Stimulated activated CD8-positive, alpha-beta memory T cell treated with anti-CD3 and anti-CD28 coated beads, Interleukin-2, amount 100 ng/mL, for 1 hour (primary cell): ENCODE measurements at places on chromosomes 3 and 15.

GRCh38 chr3:140019946-140020345, 85.0 kb downstream of the CLSTN2 start:
- DNase-seq = no peak

DNA sequence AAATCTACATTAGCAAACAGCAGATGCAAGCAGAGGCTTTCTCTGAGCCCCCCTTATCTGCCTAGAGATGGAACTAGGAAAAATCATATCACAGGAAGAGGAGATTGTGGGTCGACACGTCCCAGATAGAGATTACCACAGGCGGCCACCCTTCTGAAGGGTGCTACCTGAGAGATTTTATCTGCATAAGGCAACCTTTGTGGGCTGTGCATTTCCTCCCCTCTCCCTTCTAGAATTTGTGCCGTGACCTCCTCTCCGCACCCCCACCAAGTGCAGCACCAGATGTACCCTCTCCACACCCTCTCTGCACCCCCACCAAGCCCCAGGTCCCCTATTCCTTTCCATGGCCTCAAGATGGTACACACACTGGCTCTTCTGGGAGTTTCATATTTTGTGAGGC, 27.4 kb downstream of the METTL6 start:
- no peak for DNase-seq

DNA sequence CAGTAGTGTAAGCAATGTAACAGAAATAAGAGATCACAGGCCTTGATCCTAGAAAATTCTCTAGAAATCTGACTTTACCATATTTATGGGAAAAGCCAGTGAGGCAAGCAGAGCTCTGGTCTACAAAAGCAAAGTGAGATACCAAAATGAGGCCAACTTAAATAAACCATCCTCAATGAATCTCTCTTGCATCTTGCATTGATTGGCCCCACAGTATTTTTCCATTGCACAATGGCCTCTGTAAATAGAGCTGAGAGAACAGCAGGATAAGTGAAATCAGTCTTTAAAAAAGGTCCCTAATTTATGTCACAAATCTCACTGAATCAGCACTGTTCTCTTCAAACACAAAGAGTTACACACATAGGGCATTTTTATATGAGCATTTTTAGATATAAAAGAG, 8.9 kb downstream of the CFAP20DC start:
- DNase-seq = no peak

DNA sequence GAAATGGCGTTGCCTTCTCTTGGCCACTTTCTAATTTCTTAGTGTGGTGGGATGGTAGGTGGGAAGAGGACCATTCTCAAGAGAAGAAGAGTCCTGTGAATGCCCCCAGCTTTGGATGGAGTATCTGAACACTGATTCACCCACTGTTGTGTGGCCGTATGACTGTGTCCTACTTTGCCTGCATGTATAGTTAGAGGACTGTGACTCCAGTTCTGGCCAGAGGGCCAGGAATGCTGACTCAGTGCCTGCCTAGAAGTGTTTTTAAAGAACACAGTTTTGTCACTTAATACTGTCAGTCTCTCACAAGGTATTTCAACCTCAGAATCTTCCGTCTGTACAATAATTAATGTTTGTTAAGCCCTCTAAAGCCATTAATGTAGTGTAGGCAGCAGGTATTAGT, 2.1 kb downstream of the SEC61A1 start:
- no peak for DNase-seq

- DNase-seq = no peak
These were observed 15.5 kb downstream of the CCR5 start for GRCh38 chr3:46386205-46386604.

- DNase-seq = no peak
These were observed 141.4 kb downstream of the ADAMTS17 start for GRCh38 chr15:100200287-100200880.

- DNase-seq = no peak
These were observed 12.8 kb downstream of the SNAP23 start for GRCh38 chr15:42508263-42508690.

DNA sequence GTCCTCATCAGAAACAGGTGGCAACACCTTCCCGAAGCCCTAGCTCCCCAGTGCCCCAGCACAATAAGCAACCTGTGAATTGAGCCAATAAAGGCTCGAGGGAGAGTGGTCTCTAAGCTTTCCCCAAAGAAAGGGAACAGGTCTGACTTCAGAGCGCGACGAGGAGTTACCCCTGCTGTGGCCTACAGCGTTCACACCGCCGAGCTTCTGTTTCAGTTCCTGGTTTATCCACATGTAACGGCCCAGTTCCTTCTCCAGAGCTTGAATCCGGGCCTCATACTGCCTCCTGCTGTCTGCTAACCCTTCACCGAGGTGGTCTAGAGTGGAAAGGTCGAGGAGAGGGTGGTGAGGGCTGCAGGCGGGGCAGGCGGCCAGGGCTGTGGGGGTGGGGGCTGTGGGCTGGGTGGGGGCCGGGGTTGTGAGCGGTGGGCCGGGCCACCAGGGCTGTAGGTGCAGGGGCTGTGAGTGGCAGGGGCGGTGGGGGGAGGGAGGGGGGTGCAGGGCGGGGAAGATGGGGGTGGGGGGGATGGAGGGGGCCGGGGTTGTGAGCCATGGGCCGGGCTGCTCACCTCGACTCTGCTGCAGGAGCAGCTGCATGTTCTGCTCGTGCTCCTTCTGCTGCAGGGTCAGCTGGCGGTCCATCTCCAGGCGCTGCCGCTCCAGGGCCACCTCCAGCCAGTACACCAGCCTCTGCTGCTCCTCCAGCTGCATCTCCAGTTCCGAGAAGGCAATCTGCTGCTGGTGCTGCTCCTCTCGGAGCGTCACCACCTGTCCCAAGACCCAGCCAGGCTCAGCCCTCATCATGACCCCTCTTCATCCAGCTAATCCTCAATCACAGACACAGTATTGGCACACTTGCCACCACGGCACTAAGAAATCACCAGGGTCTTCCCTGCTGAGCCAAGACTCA, 26.2 kb downstream of the KIF7 start:
- DNase-seq = no peak

DNA sequence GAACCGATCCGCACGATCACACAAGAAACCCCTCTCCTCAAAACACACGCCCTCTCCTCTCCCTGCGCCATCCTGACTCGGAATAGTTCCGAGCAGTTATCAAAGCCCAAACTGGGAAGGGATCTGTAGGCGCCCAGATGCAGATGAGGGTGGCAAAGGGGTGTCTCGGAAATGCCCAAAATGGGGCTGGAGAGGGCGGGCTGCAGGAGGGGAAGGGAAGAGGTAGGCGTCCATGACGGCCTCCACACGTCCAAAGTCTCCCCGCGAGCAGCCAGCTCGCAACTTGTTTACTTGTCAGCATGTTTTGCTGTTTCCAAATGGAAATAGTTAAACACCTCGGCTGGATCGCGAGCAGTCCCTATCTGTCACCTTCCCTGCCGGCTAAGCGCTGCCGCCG, 1.5 kb downstream of the NTRK3 start:
- no peak for DNase-seq

- no peak for DNase-seq
These were observed 429.8 kb downstream of the EPHB1 start for GRCh38 chr3:135224815-135225362.

- DNase-seq = no peak
These were observed 12.9 kb downstream of the FBN1 start for GRCh38 chr15:48632651-48633050.

DNA sequence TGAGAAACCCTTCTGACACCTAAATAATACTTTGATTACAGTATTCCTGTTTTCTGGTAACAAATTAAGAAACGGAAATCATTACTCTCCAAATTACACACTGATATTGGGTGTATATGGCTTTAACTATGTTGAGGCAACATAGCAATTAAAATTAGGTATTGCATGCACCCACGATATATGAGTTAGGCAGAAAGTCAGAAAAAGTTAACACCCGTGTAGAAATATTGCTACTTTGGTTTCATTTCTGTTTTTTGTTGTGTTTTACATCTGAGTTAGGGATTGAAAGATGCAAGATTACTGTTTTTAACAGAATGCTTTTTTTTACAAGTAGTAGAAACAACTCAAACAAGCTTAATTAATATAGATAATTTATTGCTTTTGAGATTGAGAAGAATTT, 327.8 kb downstream of the GBE1 start:
- DNase-seq = no peak

GRCh38 chr3:109195815-109196214, 59.3 kb downstream of the C3orf85 start:
- DNase-seq = no peak

DNA sequence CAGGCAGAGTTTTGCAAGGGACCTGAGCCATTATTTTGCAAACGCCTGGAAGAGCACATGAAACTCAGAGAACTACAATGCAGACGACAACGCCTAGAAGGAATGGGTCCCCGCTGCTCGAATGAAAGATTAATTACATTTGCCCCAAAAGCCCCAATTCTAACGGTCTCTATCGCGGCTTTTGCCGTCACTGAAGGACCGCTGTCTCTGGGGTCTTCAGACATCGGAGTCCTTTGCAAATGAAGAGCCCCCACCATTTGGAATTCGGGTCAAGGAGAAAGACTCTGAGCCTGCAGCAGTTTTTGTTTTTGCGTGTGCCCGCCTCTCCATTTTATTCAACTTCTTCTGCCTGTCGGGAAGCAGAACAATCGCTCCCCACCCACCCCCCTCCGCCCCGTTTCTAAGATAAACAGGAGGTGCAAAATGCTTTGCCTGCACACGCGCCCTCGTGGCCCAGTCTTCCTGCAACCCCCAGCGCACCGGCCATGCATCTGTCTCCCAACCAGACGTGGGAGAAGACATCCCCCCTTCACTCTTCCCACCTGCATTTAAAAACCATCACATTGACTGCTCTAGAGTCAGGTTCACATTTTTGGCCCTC, 13.5 kb downstream of the SOX2 start:
- no peak for DNase-seq

DNA sequence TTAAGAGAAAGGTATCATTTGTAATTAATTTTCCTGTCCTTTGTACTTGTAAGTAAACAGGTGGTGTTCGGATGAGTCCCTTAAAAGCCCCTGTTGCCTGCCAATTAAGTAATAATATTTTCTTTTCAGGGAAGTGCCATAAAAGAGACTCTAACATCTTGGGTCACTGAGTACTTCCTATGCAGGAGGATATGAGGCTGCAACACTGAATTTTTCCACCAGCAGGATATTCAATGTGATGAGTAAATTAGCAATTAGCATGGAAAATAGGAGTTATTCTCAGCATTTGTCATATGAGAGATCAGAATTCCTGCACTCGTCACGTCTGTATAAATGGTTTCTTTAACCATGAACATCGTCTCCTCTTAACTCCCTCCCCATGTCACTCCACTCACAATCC, 45.4 kb downstream of the WWTR1 start:
- DNase-seq = no peak

DNA sequence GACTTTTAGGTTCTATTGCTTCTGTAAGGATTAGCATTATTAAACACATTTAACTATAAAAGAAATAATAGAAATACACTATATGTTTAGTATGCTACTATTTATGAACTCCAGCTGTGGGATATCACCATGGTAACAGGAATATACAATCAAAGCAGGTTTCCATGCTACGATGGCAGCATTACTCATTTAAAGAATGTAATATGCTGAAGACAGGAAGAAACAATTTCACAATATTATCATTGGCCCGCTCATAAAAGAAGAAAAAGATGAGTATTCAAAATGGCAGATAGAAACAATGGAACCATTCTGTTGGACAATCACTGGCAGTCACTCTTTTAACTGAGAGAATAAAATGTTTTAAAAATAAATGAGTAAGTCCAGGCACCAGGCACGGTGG, 153.4 kb downstream of the CBLB start:
- no peak for DNase-seq

- no peak for DNase-seq
These were observed 84.5 kb downstream of the EFL1 start for GRCh38 chr15:82178061-82178460.

DNA sequence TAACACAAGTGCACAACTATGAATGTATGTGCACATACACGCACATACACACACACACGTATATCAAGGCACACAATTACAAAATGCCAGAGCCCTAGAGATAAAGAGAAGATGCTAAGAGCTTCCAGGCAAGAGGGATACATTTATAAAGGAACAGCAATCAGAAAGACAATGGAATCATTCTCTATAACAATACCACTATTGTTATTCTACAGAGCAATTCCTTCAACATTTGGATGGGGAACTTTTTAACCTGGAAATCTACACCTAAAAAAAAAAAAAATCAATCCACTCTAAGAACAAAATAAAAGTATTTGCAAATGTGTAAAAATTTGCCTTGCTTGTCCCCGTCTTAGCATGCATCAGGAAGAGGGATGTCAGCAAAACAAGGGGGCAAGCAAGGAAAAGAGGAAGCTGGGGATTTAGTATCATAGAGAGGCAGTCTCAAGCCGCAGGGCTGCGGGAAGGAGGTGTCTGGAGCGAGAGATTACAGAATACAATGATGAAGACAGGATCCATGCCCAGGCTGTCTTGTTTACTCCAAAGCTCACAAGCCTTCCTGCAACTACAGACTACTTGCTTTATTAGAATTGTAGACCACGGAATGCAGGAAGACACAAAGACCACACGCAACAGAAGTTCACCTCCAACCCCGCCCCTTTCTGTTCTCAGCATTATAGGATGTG, 220.2 kb downstream of the NTRK3 start:
- no peak for DNase-seq

- DNase-seq = no peak
These were observed 155.6 kb downstream of the SQOR start for GRCh38 chr15:45790325-45790943.

- no peak for DNase-seq
These were observed 1028.3 kb upstream of the NR2F2 start for GRCh38 chr15:95302206-95302605.

- DNase-seq = no peak
These were observed 112.0 kb downstream of the TMCO5A start for GRCh38 chr15:38046257-38047051.

DNA sequence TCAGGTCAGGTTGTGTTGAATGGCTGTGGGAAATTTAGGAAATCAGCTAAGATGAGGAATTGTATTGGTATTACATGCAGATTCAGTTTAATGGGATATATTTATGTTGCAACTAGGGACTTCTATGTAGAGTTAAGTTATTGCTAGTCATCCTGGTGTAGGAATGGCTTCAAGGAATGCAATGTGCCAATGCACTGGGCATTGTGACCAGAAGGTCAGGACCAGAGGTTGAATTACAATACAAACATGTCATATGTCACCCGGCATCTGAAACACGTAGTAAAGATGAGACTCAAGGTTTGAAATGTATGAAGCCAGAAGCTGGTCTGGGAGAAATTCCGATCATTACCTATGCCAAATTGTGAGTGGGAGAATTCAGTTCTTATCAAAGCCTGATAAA, 11.7 kb upstream of the GAP43 start:
- no peak for DNase-seq

- DNase-seq = no peak
These were observed 153.2 kb upstream of the GADL1 start for GRCh38 chr3:31047673-31048072.

- no peak for DNase-seq
These were observed 79.8 kb upstream of the ZPLD1 start for GRCh38 chr3:102354818-102355515.
